ENCODE measurements at places on chromosomes 5 and 9.

GRCh38 chr5:110738503-110738811 is 350 bp upstream of the SLC25A46 start:
- H3K4me1 ChIP-seq, result peaks cover 6% of the 10 kb centered on the region
- no peak for DNase-seq
- no peaks in the 10 kb centered on the region for H3K36me3 ChIP-seq
- peak overlapping the region; percentile 99 for H3K4me3 ChIP-seq
- H3K27ac ChIP-seq, result no peak overlapping the region

DNA sequence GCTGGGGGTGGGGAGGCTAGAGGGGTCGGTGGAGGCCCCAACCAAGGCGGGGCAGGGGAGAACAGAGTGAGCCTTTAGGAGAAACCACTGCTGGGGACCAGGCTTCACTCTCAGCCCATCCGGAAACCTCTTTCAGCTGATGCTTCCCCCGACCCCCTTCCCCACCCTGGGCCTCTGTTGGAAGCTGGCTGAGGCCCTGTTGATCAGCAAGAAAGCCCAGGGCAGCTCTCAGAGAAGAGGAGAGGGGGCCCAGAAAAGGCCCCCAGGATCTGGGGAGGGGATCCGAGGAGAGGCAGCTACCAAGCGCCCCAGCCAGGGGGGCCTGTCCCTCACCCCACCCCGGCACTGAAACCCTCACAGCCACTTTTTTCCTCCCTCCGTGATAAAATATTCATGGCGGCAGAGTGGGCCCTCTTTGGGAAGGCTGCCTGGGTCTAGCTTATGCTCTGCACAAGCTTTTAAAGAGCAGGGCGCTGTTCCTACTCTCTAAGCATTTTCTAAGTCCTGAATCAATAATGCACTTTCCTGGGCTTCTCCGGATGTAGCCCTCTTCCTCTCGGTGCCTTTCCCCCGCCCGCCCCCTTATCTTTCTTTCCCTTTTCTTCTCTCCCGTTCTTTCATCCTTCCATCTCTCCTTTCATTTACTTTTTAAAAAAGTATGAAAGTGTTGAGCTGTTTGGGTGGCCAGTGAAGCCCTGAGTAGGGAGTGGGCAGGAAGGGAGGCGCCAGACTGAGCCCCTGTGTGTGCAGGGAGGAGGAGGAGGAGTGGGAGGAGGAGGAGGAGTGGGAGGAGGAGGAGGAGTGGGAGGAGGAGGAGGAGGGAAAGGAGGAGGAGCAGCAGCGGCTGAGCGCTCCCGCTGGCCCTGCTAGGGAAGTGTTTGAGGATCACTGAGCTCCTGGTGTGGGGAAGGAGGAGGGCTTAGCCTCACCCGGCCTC is 23.5 kb downstream of the NTNG2 start:
- peaks cover 29% of the 10 kb centered on the region for H3K4me1 ChIP-seq
- no peak for DNase-seq
- peaks cover 23% of the 10 kb centered on the region for H3K27me3 ChIP-seq

DNA sequence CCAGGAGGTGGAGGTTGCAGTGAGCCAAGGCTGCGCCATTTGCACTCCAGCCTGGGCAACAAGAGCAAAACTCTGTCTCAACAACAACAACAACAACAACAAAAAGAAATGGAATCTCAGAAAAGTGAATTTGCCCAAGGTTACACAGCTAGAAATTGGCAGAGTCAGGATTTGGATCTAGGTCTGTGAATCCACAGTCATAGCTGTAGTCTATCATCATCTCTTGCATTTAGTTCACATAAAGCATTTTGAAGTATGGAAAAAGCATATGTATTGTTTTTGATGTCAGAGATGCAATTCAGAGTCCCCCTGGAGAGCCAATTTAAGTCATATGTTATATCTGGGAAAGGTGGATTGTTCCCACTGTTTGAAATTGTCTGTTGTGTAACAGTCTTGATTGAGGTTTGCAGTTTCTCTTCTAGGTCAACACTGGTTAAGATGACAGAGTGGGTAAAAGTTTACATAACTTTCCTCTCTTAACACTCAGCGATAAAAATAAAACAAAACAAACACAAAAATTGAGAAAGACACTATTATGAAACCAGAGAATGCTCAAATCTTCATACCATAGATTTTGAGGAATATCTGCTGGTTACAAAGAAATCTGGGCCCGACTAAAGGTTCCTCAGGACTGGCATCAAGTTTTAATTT is 21.5 kb upstream of the GPR21 start:
- no peak overlapping the region for H3K4me3 ChIP-seq
- no peak overlapping the region for H3K27ac ChIP-seq
- DNase-seq, result no peak
- peaks cover 98% of the 10 kb centered on the region for H3K36me3 ChIP-seq
- H3K4me1 ChIP-seq, result no peaks in the 10 kb centered on the region

DNA sequence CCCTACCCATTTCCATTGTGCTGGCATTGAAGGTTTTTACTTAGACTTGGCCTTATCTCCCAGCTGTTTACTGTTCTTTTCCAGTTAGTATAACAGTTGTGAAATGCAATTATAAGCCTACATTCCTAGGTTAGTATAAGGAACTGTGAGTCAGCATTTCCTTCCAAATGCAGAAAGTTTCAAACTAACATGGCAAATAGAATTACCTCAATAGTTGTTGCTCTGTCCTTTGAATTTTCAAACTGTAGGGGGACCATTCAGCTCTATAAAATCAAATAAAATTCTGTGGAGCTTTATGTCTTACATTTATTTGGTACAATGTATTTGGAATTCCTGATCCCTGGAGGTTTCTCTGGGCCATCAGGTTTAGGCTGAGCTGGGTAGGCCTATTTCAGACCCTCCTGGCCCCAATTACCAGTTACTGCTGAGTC is 47.2 kb downstream of the ARHGEF28 start:
- no peaks in the 10 kb centered on the region for H3K4me1 ChIP-seq
- no peak for DNase-seq

GRCh38 chr9:33445389-33446239 is 1.8 kb downstream of the AQP3 start:
- no peak overlapping the region for H3K4me3 ChIP-seq
- H3K36me3 ChIP-seq, result no peaks in the 10 kb centered on the region
- no peak for DNase-seq

- no peak overlapping the region for H3K27ac ChIP-seq
- DNase-seq, result peak; percentile 11
- peak overlapping the region; percentile 48 for H3K4me3 ChIP-seq
- H3K4me1 ChIP-seq, result no peaks in the 10 kb centered on the region
- peaks cover 12% of the 10 kb centered on the region for H3K27me3 ChIP-seq
Measured at GRCh38 chr5:168529374-168530234, 499 bp downstream of the FBLL1 start.

DNA sequence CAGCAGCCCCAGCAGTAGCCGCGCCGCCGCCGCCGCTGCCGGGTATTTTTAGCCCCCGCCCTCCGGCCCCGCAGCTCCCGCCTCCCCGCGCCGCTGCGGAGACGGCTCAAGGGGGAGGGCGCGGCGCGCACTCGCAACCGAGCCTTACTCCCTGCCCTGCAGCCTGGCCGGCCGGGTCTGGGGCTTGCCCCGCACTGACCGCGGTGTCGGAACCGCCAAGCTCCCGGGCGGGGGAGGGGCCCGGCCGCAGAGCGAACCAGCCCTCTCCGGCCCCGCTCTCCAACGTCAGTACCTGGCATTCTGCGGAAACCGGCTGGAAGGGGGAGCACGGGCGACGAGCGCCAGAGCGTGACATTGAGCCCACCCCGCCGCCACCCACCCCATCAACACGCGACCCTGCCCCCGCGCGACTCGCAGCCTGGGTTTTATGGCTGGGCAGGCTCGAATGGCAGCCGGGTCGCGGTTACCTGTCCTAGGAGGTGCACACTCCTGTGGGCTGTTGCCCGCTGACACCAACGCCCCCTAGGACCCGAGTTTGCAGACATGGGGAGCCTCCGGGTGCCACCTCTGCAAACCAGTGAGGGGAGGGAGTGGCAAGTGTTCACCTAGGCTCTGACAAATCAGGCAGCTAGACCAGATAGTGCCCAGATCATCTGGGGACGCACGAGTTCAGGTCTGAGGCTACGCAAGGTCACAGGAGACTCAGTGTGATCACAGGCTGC is at the start of gene ACSL6:
Gene ACSL6, minus strand, starts transcription at position 37 of the 722 bp plus-strand sequence. CDS start 105 bp downstream, outside the sequence.
- H3K27ac ChIP-seq, result no peak within 1 kb of the TSS
- peak within 1 kb of the TSS; percentile 76 for H3K4me3 ChIP-seq
- H3K36me3 ChIP-seq, result no peaks in the 10 kb centered on the region
- H3K4me1 ChIP-seq, result peaks cover 5% of the 10 kb centered on the region
- H3K27me3 ChIP-seq, result peaks cover 49% of the 10 kb centered on the region
- no peak for DNase-seq

DNA sequence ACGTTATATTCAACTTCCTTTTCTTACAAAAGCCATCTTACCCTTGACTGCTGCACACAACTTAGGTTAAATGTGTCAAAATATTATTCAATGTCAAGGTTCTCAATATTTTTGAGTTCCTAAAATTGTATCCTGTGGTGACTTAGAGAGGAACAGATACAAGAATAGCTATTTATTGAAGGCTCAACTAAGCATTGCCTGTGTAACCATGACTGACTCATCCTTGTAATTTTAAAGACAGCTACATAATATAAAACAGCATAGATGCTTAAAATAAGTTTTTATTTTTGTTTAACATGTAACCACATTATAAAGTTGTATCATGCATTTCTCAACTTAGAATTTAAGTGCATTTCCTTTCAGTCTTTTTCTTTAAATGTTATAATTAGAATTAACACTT is 312.9 kb upstream of the RGMB start:
- H3K4me3 ChIP-seq, result no peak overlapping the region
- DNase-seq, result no peak
- H3K4me1 ChIP-seq, result peaks cover 2% of the 10 kb centered on the region
- H3K27ac ChIP-seq, result no peak overlapping the region

GRCh38 chr5:117955831-117956230 is 1032.5 kb downstream of the DTWD2 start:
- DNase-seq, result no peak
- H3K36me3 ChIP-seq, result no peaks in the 10 kb centered on the region
- H3K27ac ChIP-seq, result no peak overlapping the region
- no peaks in the 10 kb centered on the region for H3K27me3 ChIP-seq
- no peak overlapping the region for H3K4me3 ChIP-seq
- H3K4me1 ChIP-seq, result no peaks in the 10 kb centered on the region

- H3K27me3 ChIP-seq, result peaks cover 37% of the 10 kb centered on the region
- H3K36me3 ChIP-seq, result no peaks in the 10 kb centered on the region
- H3K27ac ChIP-seq, result peak overlapping the region; percentile 40
Measured at GRCh38 chr5:16935231-16936149, 598 bp downstream of the MYO10 start.

GRCh38 chr5:62982348-62982747 is 403.7 kb downstream of the LRRC70 start:
- no peak for DNase-seq
- no peak overlapping the region for H3K4me3 ChIP-seq
- H3K27ac ChIP-seq, result no peak overlapping the region

DNA sequence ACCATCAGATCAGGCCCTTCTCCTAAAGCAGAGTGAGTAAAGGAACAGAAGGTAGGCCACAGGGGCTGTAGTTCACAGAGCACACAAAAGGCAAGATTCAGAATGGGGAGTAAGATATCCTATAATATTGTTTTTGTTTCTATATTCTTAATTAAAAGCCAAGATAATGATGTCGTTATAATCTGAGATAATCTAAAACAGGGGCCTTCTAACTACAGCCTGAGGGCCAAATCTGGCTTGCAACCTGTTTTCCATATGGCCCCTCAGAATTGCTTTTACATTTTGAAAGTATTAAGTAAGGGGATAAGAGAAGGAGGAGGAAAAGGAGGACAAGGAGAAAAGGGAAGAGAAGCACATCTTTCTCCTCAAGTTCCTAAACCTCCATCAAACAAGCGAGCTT is 435.8 kb downstream of the CSNK1G3 start:
- H3K36me3 ChIP-seq, result peaks cover 2% of the 10 kb centered on the region
- no peaks in the 10 kb centered on the region for H3K27me3 ChIP-seq
- H3K4me1 ChIP-seq, result no peaks in the 10 kb centered on the region
- no peak overlapping the region for H3K27ac ChIP-seq
- DNase-seq, result no peak
- no peak overlapping the region for H3K4me3 ChIP-seq

DNA sequence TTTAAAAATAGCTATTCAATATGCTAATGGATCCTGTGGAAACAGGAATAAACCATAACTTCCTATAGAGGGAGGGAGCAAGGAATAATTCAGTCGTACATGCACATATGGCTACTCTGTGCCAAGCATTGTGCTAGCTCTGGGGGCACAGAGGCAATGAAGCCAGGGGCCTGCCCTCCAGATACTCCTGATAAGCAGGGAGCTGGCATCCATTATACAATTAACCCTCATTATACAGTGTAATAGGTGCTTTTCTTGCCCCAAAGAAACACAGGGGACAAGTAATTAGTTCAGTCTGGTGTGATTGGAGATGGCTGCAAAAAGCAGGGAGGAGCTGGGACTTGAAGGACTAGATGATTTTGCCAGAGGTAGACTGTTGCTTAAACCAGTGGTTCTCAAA is 200.4 kb downstream of the SREK1 start:
- no peak for DNase-seq
- H3K4me1 ChIP-seq, result no peaks in the 10 kb centered on the region
- H3K27me3 ChIP-seq, result no peaks in the 10 kb centered on the region
- no peak overlapping the region for H3K4me3 ChIP-seq

DNA sequence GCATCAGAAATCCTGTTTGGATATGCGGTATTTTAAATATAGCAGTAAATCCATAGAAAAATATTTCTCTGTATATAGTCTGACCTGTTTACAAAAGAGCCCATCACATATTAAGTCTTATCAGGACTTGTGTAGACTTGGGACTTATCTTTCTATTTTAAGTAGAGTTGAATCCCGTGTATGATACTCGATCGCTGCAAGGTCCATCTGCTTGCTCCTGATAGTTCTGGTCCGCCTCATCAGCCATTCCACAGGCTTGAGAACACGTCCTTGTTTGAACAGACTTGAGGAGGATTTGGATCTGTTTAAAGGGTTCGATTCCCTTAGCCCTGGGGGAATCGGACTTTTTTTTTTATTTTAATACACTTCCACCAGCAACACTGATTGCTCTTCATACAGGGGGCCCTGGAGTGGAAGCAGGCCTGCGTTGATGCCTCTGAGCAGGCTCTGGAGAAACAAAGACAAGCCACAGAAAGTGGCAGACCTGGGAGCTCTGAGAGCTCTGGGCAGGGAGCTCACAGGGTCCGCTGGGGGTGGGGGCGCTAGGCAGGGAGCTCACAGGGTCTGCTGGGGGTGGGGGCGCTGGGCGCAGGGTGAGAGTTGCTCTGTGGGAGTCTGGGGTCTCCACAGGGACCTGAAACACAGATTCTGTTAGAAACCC is 112.2 kb downstream of the MVB12B start:
- H3K27ac ChIP-seq, result no peak overlapping the region
- DNase-seq, result no peak
- H3K4me1 ChIP-seq, result peaks cover 17% of the 10 kb centered on the region
- H3K27me3 ChIP-seq, result no peaks in the 10 kb centered on the region
- H3K36me3 ChIP-seq, result no peaks in the 10 kb centered on the region

All from neuronal stem cell (in vitro differentiated cells).